Muscle of leg (tissue), 16 donors: ENCODE measurements at places on chromosomes 7 and 10.

DNA sequence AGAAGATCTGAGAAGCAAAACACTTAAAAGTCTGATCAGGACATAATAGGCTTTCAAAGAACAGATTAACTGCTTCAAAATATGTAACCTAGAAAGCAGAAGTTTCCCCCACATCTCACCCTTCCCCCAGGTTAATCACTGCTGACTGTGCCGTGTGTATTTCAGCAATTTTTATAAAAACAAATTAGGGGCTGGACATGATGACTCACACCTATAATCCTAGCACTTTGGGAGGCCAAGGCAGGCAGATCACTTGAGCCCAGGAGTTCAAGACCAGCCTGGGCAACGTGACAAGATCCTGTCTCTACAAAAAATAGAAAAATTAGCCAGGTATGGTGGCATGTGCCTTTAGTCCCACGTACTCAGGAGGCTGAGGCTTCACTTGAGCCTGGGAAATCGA, 67.6 kb upstream of the GATA3 start:
- DNase-seq, result no peak

DNA sequence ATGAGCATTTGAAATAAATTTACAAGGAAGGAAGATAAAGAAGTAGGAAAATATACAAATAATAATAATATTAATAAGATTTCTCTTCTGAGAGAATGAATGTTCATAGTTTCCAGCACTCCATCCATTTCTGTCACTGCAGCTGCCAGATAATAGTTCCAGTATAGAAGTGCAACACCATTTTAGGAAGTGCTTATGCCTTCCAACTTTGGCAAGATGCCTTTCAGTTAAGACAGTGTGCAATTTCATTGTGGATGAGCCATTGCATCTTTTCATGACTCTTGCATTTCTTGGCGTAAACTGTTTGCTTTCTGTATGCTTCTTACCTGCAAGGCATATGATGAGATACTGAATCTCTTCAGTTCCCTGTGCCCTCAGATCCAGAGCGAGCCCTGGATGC, 185.0 kb downstream of the PDE1C start:
- peak; percentile 20 for DNase-seq

DNA sequence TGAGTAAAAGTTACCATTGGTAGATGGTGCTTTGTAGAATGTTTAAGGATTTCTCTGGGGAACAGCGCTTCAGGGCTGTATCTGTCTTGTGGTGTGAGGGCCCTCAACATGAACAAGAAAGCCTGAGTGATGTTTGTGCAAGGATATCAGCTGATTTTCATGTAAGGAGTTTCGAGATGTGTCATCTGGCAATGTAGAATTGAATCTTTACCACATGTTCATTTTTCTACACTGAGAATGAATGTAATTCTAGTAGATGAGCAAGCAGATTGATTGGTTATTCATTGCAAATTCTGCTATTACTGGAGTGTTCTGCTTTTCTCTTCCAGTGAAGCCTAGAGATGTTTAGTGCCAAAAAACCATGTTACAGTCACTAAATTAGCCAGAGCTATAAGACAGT, 87.7 kb downstream of the ST7 start:
- no peak for DNase-seq

- no peak for DNase-seq
These were observed 8.5 kb downstream of the PRLHR start for GRCh38 chr10:118586911-118587310.

GRCh38 chr7:99325001-99325493, 651 bp upstream of the ARPC1A start:
- DNase-seq, result peak; percentile 27

- DNase-seq, result no peak
These were observed 145.0 kb downstream of the PARD3 start for GRCh38 chr10:34670081-34670480.

DNA sequence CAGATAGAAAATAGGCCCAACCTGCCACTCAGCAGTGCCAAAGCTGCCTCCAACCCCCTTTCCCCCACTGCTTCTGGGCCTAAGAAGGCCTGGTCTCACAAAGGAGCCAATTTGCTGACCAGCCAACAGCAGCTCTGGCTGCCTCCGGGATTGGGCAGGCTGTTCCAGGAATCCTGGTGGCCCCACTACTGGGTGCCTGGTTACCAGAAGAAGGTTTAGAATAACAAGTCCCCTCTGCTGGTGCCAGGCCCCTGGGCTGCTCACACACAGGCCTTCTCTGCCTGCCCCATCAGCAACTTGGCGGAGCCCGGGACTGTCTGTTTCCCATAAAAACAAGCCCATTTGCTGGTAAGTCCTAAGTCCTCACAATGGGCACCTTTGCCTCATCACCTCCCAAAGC, 1.2 kb downstream of the PHKG1 start:
- peak; percentile 75 for DNase-seq

DNA sequence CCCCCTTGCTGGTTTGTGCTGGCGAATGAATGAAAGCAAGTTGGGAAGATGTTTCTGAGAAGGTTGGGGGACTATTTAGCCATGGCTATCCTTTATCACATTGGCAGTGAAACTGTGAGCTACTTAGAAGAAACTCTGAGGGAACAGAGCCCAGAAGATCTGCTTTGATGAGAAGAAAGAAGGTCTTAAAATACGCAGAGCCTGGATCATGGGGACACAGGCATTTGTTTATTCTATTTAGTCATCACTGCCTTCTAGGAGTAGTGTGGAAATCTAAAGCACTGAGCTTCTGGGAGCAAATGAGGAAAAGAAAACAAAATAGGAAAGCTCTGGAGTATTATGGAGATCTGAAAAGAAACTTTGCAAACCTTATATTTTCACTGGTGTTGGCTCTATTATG, 28.5 kb downstream of the CPED1 start:
- no peak for DNase-seq

DNA sequence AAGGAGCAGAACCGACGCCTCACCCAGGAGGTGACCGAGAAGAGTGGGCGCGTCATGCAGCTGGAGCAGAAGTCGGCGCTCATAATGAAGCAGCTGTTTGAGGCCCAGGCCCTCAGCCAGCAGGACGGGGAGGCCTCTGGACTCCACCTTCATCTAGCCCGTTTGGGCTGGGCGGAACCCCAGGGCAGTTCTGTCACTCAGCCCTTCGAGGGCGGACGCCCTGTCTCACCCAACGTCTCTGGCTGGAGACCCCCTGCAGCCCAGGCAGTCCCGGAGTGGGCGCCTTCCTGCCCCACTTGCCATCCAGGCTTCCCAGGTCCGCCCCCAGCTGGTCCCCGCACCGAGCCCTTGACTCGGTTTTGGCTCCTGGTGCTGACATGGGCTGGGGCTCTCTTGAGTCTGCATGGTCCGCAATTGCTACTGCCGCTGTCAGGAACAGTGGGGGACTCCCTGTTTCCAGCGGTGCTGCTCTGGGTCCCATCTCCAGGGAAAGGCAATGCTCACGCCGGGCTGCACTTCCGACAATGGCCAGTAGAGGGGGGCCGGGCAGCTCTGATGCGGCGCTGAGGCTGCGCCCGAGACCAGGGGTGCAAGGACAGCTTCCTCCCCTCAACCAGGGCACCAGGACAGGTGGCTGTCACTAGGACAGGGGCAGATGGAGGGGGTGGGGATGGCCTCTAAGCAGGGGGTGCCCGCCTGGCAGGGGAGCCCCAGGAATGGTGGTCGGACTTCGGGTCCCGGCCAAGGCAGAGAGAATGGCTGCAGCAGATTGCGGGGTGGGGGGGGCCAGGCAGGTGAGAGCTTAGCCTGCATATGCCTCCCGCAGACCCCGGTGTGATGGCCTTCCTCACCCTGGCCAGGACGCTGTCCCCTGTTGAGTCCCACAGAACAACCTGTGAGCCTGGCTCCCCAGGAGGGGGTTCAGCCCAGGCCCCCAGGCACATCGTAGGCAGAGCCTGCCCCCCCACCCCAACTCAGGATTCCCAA, 71.2 kb upstream of the KCTD7 start:
- peak; percentile 61 for DNase-seq

GRCh38 chr7:55539380-55539779, 32.9 kb downstream of the VOPP1 start:
- no peak for DNase-seq

DNA sequence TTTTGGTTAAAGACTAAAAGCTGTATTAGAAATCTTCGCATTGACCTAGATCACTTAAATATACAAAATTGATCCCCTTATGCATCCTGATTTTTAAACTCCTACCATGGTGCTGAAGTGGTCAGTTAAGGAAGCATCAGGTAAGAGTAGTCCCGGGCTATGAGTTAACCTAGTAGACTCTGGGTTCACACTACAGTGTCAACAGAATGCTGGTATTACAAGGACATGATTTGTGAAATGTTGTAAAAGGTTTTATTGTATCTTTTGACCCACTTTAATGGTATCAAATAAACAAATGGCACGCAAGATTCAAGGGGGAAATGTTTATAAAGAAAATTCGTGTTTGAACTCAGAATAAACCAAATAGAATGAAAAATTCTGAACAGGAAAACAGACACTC, 36.8 kb downstream of the RTKN2 start:
- no peak for DNase-seq

DNA sequence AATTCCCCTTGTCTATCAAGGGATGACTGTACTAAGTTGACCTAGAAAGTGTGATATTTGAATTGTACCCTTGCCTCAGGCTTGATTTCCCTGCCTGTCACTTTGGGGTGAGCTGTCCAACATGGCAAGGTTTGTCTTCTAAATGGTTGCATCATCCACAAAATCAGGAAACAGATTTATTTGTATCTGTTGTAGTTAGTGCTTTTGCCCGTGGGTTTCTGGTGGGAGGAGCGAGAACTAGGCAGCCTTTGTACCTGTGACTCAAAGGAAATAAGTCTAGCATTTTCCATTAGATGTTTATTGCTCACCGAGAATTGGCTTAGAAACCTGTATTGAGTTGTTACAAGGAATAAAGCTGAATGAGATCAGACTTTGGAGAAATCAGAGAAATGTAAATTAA, 650.8 kb downstream of the LRMDA start:
- DNase-seq, result no peak

DNA sequence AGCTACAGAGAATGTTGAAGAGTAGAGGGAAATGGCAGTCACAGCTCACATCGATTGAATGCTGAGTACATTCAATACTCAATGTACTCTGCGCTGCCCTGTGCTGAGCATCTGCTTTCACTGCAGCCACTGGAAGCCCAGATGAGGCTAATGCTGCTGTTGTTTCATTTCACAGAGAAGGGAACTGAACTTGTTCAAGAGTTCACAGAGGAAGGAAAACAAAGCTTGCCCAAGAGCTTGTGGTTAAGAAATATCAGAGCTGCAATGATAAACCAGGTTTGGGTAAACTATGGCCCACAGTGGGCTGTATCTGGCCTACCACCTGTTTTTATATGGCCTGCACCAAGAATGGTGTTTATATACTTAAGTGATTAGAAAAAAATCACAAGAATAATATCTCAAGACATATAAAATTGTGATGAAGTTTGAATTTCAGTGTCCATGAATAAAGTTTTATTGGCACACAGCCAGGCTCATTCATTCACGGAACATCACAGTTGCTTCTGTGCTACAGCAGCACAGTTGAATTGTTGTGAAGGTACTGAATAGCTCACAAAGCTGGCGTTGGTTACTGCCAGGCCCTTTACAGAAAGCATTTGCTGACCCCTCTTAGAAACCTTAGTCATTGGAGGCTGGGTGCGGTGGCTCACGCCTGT, 64.1 kb downstream of the CFAP58 start:
- DNase-seq, result no peak
